Stimulated activated CD8-positive, alpha-beta memory T cell treated with anti-CD3 and anti-CD28 coated beads, Interleukin-12 subunit alpha, Interleukin-12 subunit beta, amount 100 ng/mL, for 1 hour (primary cell): ENCODE measurements at places on chromosomes 1 and 21.
A peak's percentile ranks its signal among the peaks of the same experiment; 100 is the strongest.

GRCh38 chr1:101188331-101188730 lies 48.5 kb upstream of the S1PR1 start:
- DNase-seq: no peak

- DNase-seq: no peak
Observed at GRCh38 chr1:166700696-166701095, 138.6 kb upstream of the POGK start.

GRCh38 chr1:39542924-39543323 lies 33.7 kb downstream of the PABPC4 start:
- no peak for DNase-seq

DNA sequence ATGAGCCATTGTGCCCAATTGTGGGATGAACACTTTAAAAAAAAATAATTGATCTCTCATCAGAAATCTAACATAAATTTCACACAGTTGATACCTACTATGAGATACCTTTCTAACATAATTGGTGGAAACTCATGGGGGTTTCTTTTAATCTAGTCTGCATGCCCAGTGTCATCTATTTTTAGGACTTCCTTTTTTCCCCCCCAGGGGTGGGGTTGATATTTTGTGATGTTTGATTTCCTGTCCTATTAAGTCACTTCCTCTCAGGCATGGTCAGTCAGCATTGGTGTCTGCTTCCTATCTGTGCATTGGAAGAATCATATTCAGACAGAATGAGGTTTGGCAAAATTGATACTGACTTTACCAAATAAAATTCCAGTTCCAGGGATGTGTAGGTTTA lies 21.5 kb downstream of the NFYC start:
- DNase-seq: no peak

GRCh38 chr1:67542747-67543146 lies 112.5 kb upstream of the SERBP1 start:
- no peak for DNase-seq

DNA sequence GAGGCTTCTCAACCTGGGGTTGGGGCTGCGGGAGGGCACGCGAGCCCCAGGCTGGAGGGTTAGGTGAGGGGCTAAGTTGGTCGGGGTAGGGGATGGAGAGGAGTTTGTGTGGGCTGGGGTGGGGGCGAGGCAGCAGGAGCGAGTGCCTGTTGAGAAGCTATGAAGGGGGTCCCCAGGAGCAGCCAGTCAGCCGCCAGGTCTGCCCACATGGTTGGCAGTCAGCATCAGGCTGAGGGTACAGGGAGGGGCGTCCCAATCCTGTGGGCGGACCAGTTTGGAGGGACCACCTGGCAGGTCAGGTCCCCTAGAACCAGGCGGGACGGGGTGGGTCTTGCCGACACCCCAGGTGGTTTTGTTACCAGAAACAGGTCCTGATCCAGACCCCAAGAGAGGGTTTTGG lies 400 bp upstream of the TRIM17 start:
- no peak for DNase-seq

GRCh38 chr1:114114185-114115094 lies 39.2 kb downstream of the SYT6 start:
- DNase-seq: no peak

GRCh38 chr21:32770871-32771523 lies 558 bp downstream of the PAXBP1 start:
- peak; percentile 2 for DNase-seq
